Stimulated activated CD4-positive, alpha-beta T cell treated with anti-CD3 and anti-CD28 coated beads, Interleukin-1b, Interleukin-23, amount 100 ng/mL, for 24 hours (primary cell): ENCODE measurements at places on chromosomes 4 and X.

- DNase-seq, result no peak
Measured at GRCh38 chr4:8770518-8771257, 101.0 kb downstream of the HMX1 start.

GRCh38 chrX:7876957-7877356, 34.0 kb downstream of the VCX start:
- no peak for DNase-seq

DNA sequence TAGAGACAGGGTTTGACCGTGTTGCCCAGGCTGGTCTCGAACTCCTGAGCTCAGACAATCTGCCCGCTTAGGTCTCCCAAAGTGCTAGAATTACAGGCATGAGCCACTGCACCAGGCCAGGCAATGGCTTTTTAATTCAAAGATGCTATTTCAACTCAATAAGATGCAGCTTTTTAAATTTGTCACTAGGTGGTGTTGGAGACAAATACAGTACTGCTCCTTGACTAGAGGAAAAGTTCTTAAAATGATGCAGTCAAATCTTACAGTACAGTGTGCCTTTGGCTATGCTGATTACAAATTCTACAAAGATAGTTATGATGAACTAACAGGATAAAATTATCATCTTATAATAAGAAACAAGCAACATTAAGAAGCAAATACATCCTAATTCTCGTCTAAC, 441.1 kb downstream of the KCNIP4 start:
- no peak for DNase-seq

GRCh38 chrX:86237482-86237881, 89.2 kb downstream of the DACH2 start:
- no peak for DNase-seq

GRCh38 chrX:128929271-128930057, 593.8 kb downstream of the SMARCA1 start:
- DNase-seq, result no peak

GRCh38 chr4:156981262-156981769, 9.7 kb upstream of the PDGFC start:
- no peak for DNase-seq

GRCh38 chrX:38313190-38313589, 14.1 kb downstream of the RPGR start:
- DNase-seq, result no peak

DNA sequence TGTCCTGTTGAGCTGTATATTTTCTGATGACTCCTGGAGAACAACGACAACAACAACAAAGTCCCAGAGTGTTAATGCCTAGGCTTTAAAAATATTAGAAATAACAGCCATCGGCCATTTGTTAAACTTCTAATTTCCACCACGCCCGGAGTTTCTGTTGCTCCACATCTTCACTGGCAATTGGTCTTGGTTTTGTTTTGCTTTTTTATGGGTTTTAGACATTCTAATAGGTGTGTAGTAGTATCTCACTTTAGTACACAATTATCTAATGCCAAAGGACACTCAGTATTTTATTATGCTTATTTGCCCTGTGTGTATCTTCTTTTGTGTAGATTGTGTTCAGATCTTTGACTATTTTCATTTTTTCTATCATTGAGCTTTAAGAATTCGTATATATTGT, 5.0 kb downstream of the MAGEA12 start:
- DNase-seq, result no peak

DNA sequence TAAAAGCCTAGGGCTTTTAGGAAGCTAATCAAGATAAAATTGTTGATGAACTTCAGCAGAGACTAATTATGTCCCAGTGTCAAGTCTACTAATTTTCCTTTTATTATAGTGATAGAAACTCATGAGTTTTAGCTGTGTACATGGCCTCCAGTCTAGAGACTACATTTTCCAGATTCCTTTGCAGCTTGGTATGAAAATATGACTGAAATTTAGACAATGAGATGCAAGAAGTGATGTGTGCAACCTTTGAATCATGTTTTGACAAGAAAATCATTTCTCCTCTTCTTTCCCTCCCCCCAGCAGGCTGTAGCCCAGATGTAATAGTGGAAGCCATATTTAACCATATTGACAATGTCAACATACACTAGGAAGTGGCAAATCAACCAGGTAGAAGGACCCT, 30.3 kb upstream of the IL13RA2 start:
- DNase-seq, result no peak
